CD4-positive, alpha-beta T cell treated with Interleukin-15 for 1 hour (primary cell): ENCODE measurements at places on chromosomes 3 and 15.

GRCh38 chr15:66723826-66724731 is 22.0 kb downstream of the SMAD6 start:
- DNase-seq: no peak

DNA sequence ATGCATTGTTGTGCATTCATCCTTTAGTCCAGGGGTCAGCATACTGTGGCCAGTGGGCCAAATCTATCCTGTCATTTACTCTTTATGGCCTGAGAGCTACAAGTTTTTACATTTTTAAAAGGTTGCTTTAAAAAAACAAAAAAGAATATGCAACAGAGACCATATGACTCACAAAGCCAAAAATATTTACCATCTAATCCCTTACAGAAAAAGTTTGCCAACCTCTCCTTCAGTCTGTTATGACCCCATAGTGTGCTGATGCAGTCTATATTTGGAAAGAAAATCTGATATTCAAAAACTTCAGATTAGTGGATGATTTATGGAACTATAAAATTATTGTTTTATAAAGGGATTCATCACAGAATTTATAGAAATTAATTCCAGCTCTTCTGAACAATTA is 237.5 kb upstream of the IL12A start:
- no peak for DNase-seq

GRCh38 chr15:41948490-41948889 is 23.9 kb downstream of the EHD4 start:
- no peak for DNase-seq

GRCh38 chr3:89280301-89280700 is 172.9 kb downstream of the EPHA3 start:
- DNase-seq: no peak

DNA sequence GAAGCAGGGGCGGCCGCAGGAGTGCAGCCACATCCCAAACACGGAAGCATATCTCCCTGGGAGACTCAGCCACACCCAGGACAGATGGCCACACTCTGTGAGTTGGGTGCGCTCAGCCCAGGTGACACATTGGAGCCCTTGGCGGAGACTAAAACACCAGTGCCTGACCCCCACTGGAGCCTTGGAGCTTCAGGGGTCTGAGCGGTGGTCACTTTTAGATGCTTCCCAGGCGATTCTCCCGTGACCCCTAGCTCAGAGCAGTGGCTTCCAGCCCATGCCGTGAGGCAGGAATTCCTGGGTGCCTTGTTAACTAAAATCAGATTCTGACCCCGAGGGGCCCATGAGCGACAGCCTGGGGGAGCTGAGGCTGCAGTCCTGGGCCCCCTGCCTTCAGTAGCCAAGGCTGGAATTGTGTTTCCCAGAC is 54.5 kb downstream of the PLXNA1 start:
- DNase-seq: no peak

- no peak for DNase-seq
Observed at GRCh38 chr3:176354843-176355242, 842.4 kb downstream of the TBL1XR1 start.

- DNase-seq: no peak
Observed at GRCh38 chr3:141174674-141175073, 57.0 kb upstream of the PXYLP1 start.

- DNase-seq: no peak
Observed at GRCh38 chr3:114464548-114464947, 170.7 kb downstream of the TIGIT start.

- DNase-seq: no peak
Observed at GRCh38 chr15:50431204-50431603, 7.0 kb downstream of the USP8 start.

DNA sequence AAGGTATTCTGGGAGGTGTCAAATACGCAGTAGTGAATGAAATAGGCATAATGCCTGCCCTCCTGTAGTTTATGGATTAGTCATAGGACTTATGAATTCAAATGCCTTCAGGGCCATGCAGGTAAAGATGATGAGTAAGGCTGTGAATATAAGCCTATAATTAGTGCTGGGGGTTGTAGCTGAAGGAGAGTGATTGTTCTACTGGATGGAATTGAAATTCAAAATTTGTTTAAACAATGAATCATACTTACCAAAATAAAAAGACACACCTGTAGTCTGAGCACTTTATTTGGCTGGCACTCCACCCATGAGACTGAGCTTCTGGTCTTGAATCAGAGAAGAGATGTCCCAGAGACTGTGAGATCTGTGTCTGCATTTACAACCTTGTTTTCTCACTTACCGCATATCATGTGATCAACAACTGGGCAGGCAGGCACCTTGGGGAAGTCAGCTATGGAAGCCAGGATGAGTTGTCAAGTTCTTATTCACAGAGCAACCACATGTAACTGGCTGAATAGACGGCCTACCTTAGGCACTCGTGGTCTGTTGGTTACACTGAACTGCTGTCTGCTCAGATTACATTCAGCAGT is 291.8 kb downstream of the NAALADL2 start:
- no peak for DNase-seq

DNA sequence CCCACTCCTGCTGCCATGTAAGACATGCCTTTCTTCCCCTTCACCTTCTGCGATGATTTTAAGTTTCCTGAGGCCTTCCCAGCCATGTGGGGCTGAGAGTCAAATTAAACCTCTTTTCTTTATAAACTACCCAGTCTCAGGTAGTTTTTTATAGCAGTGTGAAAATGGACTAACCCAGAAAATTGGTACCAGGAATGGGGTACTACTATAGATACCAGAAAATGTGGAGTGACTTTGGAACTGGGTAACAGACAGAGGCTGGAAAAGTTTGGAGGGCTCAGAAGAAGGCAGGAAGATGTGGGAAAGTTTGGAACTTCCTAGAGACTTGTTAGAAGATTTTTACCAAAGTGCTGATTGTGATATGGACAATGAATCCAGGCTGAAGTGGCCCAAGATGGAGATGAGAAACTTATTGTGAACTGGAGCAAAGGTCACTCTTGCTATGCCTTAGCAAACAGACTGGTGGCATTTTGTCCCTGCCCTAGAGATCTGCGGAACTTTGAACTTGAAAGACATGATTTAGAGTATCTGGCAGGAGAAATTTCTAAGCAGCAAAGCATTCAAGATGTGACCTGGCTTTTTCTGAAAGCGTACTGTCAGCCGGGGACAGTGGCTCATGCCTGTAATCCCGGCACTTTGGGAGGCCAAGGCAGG is 52.7 kb downstream of the TMCC1 start:
- no peak for DNase-seq

DNA sequence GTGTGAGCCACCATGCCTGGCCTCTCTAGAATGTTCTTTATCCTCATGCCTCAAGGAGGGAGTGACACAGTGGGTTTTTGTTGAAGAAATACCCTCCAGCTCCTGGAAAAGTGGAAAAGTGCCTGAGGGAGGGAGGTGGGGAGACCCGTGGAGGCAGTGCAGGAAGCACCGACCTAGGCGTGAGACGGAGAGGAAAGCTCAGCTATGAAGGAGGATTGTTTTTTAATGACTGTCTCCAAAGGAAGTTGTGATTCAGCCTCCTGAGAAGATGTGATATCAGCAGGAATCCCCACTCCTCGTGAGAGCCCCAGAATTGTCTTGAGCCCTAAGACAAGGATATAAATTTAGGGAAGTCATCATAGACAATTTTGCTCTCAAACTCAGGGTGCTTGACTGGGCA is 21.7 kb downstream of the RPLP1 start:
- no peak for DNase-seq

DNA sequence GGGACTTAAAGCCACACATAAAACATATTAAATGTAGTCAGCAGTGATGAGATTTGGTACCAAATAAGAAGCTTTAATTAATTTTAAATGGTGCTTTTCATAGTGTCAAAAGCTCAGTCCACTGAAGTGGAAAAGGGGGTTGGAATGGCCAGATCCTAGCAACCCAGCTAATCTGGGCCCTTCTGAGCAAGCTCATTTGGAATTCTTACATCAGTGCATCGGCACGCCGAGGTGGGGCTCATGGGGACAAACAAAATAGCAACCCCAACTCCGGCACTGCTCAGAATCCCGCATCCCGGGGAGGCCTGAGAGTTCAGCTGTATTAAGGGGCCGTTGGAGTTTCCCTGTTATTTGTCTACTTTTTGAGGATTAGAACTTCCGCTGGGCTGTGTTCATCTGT is 526.4 kb downstream of the SOX2 start:
- no peak for DNase-seq

DNA sequence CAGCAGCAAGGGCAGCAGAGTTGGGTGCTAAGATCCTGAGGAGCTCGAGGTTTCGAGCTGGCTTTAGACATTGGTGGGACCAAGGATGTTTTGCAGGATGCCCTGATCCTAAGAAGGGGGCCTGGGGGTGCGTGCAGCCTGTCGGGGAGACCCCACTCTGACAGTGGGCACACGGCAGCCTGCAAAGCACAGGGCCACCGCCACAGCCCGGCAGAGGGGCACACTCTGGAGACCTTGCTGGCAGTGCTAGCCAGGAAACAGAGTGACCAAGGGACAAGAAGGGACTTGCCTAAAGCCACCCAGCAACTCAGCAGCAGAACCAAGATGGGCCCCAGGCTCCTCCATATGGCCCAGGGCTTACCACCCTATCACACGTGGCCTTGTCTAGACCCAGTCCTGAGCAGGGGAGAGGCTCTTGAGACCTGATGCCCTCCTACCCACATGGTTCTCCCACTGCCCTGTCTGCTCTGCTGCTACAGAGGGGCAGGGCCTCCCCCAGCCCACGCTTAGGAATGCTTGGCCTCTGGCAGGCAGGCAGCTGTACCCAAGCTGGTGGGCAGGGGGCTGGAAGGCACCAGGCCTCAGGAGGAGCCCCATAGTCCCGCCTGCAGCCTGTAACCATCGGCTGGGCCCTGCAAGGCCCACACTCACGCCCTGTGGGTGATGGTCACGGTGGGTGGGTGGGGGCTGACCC is 18.8 kb downstream of the SEC61A1 start:
- DNase-seq: no peak

DNA sequence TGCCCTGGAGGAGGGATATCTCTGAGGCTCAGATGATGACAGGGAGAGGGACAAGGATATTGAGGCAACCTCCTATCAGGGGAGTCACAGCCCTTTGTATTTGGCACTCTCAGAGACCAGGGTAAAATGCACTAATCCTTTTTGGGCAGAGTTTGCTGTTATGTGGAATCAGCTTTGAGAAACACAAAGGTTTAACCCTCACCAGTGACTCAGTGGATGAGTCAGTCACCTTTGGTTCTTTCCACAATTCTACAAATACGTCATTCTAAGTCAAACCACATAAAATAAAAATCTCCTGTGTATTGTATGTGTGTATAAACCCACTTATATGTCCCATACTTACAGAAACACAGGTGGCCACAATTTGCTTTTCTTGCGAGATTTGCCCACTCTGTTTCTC is 5.1 kb downstream of the LSAMP start:
- no peak for DNase-seq

- no peak for DNase-seq
Observed at GRCh38 chr3:194872669-194872977, 186.9 kb downstream of the FAM43A start.

- no peak for DNase-seq
Observed at GRCh38 chr3:32366638-32367397, 24.8 kb upstream of the CMTM7 start.

DNA sequence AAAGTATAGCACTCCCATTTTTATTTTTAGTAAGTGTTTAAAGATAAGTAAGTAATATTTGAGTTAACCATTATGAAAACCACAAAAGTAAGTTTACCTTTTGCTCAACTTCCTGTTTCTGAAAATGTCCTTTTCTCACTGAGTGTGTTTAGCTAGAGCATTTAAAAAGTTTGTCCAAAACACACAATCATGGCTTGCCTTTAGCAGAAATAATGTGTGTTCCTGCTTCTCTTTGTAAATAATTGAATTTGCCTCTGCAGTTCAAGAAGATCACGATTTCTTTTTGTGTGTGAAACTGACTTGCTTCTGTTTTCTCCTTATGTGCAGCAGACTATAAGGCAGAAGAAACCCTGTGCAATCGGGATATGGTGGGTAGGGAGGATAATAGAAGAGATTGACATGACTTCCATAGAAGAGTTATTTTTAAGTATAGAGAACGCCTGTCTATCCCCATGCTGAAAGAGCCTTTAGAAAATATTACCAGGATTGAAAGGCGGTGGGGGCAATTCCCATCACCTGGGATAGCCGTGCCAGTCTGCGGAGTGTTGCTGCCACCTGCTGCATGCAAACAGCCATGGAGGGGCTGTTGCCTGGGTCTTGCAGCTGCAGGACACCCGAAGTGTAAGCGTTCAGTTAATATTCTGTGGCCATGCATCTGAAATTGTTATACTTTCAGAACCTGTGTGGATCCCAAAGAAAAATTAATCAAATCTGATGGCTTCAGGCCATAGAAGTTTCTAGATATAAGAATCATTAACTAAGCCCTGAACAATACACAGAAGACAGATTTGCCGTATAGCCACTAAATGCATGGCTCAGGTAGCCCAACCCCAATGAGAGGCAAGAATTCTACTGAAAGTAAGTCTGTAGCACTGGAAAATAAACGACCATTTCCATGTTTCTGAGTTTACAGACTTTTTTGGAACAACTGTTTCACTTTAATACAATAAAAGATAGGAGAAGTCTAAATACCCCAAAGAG is 2.4 kb upstream of the CD96 start:
- peak; percentile 55 for DNase-seq

DNA sequence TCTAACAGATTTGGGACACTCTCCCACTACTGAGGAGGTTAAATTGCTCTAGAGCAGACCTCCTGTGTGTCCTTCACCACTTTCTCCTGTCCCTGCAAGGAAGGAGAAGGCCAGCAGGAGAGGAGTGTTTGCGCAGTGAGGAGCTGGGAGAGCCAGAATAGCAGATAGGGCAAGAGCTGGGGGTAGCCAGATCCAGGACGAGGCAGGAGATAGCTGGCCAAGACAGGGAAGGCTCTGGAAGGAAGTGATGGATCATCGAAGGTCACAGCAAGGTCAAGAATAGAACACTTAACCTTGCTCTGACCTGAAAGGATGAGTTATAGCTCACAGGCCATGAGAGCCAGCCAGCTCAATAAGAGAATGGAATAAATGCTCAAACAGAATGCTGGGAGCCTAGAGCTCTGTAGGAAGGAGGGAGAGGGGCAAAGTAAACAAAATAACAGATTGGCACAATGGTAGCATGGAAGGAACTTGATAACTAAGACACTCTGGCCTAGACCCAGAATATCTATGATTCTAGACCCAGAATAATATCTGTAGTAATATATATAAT is 37.5 kb upstream of the FSIP1 start:
- no peak for DNase-seq

GRCh38 chr15:62779036-62779770 is 263.3 kb upstream of the TPM1 start:
- DNase-seq: no peak

- DNase-seq: no peak
Observed at GRCh38 chr3:143896486-143896885, 48.2 kb upstream of the SLC9A9 start.

DNA sequence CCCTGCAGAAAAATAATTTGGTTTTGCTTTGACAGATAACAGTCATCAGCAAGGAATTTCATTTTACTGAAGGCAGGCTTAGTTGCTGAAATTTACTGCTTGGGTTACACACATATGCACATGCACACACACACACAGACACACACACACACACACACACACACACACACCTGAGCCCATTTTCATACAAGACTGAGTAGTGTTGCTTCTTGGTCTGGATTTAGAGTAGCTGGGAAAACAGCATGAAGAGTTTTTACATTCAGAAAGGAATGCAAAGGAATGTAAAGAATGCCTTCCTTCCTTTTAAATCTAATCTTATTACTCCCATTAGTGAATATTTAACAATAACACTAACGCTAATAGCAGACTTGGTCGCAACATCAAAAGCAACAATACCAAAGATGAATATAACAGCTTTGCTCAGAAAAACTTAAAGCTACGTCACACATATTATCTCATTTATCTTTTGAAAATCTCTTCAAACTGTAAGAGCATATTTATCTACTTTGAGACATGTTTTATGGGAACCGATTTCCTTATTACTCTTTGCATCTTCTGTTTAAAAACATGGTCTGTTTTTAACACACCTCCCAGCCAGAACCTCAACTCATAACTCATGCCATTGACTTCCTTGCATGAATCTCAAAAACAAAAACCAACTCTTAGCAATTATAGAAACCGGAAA is 32.5 kb downstream of the RFTN1 start:
- DNase-seq: no peak
